ENCODE measurements at places on chromosomes 12 and 14.

DNA sequence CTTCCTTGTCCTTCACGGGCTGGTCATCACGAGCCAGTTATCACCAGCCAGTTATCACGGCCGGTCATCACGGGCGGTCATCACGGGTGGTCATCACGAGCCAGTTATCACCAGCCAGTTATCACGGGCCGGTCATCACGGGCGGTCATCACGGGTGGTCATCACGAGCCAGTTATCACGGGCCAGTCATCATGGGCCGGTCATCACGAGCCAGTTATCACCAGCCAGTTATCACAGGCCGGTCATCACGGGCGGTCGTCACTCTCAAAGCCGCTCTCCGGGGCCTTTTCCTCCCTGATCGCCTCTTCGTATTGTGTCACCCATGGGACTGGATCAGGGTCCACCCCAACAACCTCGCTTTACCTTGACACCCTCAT lies 13.9 kb upstream of the FBRSL1 start:
- DNase-seq, result no peak

- DNase-seq, result no peak
Observed at GRCh38 chr14:62187265-62187664, 425.0 kb downstream of the SNAPC1 start.

DNA sequence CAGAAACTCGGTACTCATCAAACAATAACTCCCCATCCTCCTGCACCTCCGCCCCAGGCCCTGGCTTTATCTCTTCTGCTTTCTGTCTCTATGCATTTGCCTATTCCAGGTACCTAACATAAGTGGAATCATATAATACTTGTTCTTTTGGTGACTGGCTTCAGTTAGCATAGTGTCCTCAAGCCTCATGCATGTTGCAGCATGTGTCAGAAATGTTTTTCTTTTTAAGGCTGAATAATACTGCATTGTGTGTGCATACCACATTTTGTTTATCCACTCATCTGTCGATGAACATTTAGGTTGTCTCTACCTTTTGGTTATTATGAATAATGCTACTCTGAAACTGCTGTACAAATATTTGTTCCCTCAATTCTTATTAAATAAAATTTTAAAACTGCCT lies 117.1 kb downstream of the KICS2 start:
- DNase-seq, result no peak

- no peak for DNase-seq
Observed at GRCh38 chr12:93970900-93971688, 177.3 kb upstream of the PLXNC1 start.

GRCh38 chr12:97167598-97167997 lies 260.5 kb downstream of the NEDD1 start:
- no peak for DNase-seq

- no peak for DNase-seq
Observed at GRCh38 chr14:68376067-68376779, 416.6 kb downstream of the ZFP36L1 start.

DNA sequence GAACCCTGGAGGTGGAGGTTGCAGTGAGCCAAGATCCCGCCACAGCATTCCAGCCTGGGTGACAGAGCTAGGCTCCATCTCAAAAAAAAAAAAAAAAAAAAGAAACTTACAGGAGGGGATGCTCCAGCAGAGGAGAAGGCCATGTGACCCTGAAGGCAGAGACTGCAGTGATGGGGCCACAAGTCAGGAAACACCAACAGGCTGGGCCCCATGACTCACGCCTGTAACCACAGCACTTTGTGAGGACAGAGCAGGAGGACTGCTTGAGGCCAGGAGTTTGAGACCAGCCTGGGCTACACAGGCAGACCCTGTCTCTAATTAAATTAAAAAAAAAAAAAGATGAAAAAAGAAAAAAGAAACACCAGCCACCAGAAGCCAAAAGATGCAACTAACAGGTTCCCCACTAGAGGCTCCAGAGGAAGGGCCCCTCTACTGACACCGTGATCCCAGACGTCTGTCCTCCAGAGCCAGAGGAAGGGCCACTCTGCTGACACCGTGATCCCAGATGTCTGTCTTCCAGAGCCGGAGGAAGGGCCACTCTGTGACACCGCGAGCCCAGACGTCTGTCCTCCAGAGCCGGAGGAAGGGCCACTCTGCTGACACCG lies 9.1 kb upstream of the GLT1D1 start:
- no peak for DNase-seq

DNA sequence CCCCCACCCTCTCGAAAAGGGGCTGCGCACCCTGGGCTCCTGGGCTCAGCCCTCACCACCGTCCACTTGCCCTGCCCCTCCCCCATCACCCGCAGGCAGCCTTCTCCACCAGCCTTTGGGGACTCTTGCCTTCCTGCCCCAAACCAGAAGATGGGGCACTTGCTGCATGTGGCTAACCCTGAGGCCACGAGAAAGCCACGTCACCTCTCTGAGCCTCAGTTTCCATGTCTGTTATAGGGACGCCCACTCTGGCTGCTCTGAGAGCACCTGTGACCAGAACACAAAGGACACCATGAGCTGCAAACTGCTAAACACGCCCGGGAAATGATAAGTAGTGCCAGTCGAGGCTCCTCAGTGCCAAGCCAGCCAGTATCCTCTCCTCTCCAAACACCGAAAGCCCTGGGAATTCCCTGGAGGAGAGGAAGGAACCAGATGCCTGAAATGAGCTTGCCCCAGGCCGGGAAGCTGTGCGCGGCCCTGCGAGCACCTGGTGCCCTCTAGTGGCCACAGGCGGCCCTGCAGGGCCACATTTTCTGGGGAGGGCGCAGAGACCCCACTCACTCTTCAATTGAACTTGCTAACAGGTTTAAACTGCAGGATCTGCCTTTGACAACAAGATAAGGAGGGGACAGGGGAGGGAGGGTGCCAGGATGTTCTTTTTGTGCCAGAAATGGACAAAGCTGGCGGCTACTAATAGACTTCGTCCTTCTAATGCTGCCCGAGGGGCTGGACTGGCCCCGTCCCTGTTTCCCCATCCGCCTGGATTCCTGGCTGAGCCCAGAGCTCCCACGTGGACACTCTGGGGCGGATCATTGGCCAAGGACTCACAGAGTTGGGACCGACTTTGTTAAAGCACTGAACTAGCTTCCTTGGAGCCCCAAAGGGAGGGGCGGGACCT lies 10.2 kb upstream of the SERPINA9 start:
- DNase-seq, result peak; percentile 81

DNA sequence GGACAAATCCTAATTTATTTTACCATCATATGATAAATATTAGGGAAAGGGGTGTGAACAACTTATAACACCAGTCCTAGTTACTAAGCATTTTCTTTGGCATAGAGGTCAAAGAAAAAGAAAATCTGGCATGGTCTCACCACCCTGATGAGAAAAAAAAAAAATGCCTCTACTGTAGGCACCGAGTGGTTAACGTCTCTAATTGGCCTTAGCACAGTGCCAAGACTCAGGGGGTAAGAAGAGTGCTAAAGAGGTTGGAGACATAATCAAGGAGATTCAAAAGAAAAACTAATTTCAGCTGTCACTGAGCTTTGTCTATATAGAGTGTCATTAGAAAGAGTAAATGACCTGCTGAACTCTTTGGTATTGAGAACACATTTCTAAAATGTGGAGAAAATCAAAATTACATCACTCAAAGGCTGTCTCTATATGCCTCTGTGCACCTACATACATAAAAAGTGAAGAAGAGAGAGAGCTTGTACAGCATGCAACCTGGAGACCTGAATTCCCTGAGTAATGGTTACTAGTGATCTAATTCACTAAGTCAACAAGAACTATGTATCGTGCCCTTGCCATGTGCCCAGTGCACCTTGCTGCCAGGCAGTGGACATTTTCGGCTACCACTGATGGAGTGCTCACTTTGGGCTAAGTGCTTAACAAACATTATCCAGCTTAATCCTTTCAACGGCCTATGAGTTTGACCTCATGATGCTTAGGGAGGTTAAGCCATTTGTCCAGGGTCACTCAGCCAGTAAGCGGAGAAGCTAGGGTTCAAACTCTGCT lies 113.8 kb upstream of the G2E3 start:
- no peak for DNase-seq

GRCh38 chr14:105421723-105422615 lies 2.3 kb downstream of the MTA1 start:
- DNase-seq, result no peak

DNA sequence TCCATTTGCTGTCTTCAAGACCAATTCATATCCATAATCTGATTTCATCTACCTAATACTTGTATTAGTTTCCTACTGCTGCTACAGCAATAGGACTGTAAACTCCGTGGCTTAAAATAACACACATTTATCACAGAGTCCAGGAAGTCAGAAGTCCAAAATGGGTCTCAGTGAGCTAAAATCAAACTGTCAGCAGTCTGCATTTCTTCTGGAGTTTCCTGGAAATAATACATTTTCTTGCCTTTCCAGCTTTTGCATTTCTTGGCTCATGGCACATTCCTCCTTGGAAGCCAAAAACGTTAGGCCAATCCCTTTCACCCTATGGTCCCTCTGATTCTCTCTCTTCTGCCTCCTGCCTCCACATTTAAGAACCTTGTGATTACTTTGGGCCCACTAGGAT lies 239.8 kb downstream of the PRKD1 start:
- no peak for DNase-seq

DNA sequence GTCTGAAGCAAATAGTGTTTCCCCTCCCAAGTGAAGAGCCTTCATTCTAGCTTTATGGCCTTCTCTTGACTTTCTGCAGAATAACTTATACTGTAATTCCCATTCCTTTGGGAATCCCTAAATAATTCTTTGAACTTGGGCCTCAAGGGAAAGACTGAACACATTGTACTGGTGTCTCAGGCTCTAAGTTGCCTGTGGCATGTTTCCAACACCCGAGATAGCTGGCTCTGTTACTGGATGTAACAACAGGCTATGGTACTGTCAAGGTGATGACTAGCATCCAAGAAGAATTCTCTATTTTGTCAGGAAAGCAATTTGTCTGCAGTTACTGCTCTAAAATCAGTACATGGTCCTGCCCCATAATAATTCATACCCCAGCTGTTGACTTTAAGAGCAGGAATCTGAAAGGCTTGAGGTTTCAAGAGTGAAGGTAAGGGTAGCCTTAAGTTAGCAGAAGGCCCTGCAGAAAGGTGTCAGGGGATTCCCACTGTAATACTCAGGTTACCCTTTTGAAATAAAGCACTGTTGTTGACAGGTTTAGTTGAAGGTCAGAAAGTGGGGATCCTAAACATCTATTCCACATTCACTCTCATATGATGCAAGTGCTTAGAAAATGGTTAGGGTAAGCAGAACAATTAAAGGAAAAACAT lies 5.2 kb downstream of the GPX2 start:
- peak; percentile 8 for DNase-seq

- no peak for DNase-seq
Observed at GRCh38 chr14:22180045-22180444, 409.0 kb downstream of the DAD1 start.

DNA sequence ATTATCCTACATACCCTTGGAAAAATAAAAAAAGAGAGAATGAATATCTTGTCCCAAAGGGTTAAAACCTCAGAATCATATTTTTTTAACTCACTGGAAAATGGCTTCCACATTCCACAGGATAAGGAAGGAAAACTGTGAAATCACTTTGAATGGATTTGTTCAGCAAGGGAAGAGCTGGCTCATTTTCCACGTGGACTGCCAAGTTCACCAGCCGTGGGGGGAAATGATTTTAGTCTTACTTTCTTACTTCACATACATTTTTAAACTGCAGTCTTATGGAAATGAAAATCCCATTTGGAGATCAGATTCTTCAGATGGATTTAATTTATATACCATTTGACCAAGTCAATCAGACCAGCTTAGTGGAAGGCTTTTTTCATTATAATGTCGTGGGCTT lies 29.9 kb upstream of the AEBP2 start:
- peak; percentile 45 for DNase-seq

DNA sequence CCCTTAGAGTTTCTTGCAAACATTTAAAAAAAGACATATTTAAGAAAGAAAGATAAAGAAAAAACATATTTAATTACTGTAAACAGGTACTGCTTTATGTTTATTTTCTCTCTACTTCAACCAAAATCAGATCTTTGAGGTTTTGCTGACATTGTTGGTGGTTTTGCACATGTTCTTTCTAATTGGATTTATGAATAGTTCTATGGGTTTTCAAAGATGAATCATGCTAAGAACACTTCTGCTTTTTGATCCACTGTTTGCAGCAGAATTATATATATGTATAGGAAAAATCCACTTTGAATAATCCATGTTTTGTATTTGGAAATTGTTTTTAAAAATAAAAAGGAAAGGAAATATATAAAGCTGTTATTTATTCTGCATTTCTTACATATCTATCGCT lies 78.4 kb downstream of the FRMD6 start:
- DNase-seq, result no peak

- DNase-seq, result no peak
Observed at GRCh38 chr14:103230021-103230420, 104.0 kb upstream of the EIF5 start.

DNA sequence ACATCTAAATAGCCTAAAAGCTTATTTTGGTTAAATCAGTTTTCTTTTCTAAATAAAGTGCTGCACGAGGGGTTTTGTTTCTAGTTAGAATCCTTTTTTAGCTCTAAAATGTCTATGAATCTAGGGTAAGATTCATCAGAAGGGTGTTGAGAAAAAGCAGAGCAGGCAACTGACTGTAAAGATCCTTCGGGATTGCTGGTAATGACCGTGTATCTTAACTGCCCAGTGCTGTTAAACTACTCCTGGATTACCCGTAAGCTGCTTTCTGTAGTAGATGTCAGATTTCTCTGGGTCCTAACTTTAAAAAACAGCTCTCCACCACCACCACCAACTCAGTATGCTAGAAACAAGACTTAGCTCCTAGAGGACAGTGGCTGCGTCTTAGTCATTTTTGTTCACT lies 39.2 kb downstream of the DACT1 start:
- no peak for DNase-seq

DNA sequence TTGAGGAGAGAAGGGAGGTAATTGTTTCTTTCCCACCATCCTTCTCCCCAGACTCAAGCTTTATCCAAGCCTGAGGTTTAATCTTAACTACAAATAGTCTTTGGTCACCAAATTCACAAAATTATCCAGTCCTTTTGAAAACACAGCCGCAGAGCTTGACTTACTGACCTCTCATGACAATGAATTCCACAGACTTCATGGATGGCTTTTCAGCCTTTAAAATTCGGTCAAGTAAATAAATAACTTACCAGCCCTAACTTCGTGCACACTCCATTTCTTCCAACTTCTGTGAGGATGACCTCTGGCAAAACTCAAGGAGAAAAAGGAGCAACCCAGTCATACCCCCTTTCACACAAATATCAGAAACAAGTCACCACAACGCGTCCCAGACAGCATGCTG lies 137.0 kb upstream of the CDKN3 start:
- DNase-seq, result no peak

- peak; percentile 63 for DNase-seq
Observed at GRCh38 chr14:65258391-65258790, 154.1 kb upstream of the FUT8 start.

- DNase-seq, result no peak
Observed at GRCh38 chr12:95548539-95549391, 2.5 kb downstream of the USP44 start.

DNA sequence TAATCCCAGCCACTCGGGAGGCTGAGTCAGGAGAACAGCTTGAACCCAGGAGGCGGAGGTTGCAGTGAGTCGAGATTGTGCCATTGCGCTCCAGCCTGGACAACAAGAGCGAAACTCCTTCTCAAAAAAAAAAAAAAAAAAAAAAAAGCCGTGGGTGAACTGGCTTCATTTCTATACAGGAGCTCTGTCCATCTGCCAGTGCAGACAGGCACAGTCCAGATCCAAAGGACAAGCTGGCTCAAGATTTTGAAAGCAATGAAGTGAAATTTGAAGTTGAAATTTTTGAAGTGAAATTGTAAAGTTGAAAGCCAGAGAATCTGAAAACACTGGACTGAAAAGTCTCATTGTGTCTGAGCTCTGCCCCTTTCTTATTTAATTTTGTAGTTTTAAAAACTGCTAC lies 134.7 kb downstream of the CALM1 start:
- DNase-seq, result no peak

- peak; percentile 71 for DNase-seq
Observed at GRCh38 chr14:24171422-24172260, at the start of gene REC8. Gene REC8, plus strand, starts transcription at chr14:24172080. Its CDS starts 473 bp downstream, at chr14:24172553.
